WTC11 (cell line): ENCODE measurements at places on chromosomes 11 and 22.

- DNase-seq: no peak
Observed at GRCh38 chr11:103367650-103368049, 258.4 kb downstream of the DYNC2H1 start.

DNA sequence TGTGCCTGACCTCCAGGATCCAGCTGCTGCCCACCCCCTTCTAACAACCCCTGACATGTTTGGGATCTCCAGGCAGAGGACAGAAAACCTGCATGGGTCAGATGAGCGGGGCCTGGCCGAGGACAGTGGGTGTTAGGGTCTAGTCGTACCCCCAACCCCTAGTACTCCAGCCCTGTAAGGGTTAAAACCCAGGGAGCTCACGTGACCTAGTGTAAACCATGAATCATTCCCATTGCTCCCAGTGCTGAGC lies 89.1 kb upstream of the CRYBB3 start:
- no peak for DNase-seq

DNA sequence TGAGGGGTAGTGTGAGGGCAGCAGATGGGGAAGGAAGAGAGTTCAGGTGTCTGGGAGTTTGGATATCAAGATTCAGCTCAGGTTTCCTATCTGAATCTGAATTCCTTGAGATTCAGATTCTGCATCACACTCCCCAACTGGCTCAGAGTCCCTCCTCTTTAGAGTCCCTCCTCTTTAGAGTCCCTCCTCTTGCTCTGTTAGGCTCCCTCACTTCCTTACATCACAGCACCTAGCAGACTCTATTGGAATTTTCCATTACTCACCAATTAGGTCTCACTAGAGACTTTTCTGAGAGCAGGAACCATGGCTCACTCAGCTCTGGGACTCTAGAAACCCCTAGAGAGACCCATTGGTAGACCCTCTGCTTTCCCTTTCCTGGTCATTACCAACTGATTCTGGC lies 303.4 kb upstream of the SYN3 start:
- DNase-seq: no peak

DNA sequence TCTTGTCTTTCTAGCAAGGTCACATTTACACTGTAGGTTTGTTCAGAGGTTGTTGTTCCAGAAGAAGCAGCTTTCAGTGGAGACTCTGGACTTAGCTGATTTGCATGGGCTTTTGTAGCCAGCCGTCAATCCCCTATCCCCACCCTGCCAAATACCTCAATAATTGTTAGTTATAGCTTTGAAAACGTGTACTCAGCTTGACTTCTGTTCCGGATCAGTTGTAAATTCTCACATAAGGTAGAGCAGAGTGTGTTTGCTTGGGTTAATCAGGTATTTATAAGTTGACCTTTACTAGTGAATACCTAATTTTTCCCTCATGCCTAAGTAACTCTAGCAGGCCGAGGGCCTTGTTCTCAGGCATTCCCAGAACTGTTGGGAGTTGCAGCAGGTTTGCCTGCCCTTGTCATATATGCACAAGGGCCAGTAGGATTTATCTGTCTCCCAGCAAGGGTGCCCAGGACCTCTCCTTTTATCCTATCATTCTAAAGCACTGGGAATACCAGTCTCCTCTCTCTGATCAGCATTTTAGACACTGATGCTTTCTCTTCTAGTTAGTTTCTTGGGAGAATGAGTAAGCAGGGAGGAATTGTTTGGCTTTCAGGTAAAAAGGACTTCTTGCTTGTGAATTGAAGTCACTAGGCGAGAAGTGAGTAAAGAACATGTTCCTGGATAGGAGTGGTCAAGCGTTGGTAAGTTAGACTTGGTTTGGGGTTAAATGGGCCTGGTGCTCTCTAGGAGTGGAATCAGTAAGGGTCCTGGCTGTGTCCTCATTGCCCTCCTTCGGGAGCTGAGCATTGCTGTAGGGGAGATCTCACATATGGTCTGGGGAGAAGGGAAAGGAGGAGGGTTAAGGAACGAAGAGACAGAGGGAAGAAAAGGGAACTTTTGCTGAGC lies 22.1 kb downstream of the STIM1 start:
- no peak for DNase-seq

- DNase-seq: peak; percentile 65
Observed at GRCh38 chr22:20128902-20129746, 2.5 kb upstream of the ZDHHC8 start.

DNA sequence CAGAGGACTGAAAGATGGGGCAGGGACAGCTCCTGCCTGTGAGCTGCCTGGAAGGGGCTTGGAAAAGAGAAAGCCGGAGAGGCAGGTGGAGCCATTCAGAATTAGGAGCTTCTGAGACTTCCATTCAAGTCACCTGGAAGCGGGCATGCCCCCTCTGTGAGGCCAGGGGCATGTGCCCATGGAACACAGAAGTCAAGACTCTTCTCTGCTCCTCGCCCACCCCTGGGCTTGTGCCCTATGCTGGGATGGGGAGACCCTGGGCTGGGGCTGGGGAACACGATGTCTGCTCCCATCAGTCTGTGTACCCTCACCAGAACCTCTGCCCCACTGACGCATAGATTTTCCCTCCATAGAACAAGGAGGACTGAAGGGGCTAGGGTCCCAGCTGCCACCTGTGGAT lies 372.0 kb downstream of the SHANK2 start:
- DNase-seq: no peak

DNA sequence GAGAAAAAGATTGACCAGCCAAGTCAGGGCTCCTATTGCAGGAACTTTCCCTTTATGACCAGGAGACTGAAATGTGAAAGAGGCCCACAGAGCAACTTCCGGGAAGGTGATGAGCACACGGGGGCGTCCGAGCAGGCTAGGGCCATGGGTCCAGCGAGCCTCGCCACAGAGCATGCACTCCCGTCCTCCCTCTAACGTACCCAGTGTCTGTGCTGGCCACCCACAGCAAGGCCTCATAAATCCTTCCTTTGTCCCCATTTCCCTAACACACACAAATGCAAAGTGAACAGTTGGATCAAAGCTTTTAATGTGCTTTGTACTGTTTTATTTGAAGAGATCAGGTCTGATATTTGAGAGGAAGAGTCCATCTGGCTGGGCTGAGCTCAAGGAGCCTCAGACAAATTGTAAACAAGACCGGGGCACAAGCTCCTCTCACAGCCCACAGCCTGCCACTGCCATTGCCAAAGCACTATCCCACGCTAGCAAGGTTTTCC lies 44.3 kb downstream of the BLID start:
- DNase-seq: peak; percentile 11

GRCh38 chr11:41003339-41004282 lies 455.8 kb downstream of the LRRC4C start:
- DNase-seq: no peak

DNA sequence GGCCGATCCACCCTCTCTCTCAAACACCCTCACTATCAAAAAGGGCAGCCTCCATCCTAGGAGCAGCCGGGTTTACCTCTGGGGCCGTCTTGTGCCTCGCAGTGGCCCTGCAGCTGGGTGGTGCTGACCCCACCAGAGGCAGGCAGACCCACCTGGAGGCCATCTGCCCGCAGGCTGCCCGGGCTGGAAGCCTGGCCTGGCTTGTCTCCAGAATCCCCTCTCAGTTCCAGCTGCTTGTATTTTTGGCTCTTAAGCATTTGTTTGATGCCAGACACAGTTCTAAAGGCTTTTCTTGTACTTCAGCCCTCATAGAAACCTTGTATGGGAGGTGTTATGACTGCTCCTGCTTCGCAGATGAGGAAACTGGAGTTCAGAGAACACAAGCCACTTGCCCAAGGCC lies 4.2 kb upstream of the NFAM1 start:
- no peak for DNase-seq

- DNase-seq: no peak
Observed at GRCh38 chr11:100890789-100891188, 203.7 kb downstream of the ARHGAP42 start.

DNA sequence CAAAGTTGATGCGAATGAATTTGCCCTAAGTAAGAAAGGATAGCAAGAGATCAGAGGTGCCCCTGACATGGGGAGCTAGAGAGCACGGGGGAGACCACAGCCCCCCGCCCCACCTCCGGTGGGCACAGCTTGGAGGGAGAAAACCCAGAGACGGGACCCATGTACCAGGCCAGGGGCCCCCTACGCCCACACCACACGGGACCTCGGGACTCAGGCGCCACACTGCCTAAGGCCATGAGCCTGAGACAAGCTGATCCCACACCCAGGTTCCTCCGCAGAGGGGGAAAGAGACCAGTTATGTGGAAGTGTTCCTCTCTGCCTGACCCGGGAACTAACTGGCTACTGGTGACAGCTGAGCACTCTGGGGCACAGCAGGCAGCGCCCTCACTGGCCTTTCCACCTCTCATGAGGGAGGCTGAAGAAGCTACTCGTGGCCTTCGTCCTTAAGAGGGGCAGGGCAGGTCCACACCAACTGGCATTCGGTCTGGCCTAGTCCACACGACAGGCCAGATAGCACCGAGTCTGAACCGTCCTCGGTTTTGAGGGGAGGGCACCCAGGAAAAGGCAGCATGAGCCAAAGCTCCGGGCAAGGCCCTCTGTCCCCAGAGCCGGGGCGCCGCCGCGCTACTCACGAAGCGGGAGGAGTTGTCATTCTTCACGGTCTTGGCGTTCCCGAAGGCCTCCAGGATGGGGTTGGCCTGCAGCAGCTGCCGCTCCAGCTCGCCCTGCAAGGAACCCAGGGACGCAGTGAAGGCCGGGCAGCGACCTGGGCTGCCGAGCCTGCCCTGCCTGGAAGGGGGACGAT lies 65.8 kb downstream of the MYH9 start:
- DNase-seq: no peak

DNA sequence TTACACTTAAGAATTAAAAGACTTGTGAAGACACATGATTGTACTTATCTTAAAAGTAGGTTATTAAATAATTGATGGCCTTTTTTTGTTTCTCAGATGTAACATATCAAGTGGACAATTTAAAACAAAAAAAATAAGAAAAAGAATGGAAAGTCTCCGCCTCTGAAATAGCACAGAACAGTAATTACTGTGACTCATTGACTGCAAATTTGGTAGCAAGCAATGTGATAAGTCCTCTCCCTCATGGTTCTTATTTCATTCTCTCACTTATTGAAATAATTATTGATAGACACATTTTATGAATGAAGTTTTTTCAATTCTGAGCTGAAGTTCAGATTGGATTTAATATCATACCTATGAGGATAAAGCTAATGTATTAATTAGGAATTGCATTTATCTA lies 717.9 kb upstream of the LUZP2 start:
- DNase-seq: no peak

- no peak for DNase-seq
Observed at GRCh38 chr22:35601743-35602615, 15.2 kb downstream of the MB start.

- no peak for DNase-seq
Observed at GRCh38 chr22:23522623-23523251, 57.4 kb downstream of the IGLL1 start.

DNA sequence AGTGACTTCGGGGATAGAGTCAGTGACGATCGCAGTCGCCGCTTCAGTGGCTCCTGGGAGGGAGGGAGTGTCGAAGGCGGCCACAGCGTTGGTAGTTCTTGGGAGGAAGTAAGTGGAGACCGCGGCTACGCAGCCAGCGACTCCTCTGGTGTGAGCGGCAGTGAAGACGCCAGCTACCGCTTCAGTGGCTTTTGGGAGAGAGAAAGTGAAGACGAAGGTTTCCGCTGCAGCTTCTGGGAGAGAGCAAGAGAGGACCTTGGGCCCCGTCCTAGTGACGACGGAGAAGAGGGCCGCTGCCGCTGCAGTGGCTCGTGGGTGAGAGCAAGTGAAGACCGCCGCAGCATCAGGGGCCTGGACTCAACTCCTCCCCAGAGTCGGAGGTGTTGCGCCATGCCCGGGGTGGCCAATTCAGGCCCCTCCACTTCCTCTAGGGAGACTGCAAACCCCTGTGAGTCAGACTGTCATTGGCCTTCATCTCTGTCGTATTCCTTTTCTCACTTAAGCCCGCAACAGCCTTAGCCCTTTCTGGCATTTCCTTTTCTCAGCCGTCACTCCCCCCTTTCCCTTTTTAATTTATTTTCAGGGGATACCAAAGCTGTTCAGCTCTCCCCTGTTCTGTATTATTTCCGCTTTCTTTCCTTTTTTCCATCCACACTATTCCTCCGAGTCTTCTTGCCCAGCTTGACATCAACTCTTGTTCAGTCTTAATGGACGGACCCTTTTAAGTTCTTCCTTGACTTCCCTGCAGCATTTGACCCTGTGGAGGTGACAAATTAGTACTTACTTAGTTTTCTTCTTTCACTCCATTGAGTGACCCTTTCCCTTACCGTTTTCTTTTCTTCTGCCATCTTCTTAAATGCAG lies 1.0 kb downstream of the ANKRD42 start:
- DNase-seq: peak; percentile 34

- DNase-seq: no peak
Observed at GRCh38 chr11:58674609-58675008, 52.1 kb downstream of the CNTF start.
